ENCODE measurements at places on chromosomes 7 and 10. TPM values are rescaled to one million over a fixed set of nuclear protein-coding genes. Genes with fewer than 3 reads are reported as not detected.

DNA sequence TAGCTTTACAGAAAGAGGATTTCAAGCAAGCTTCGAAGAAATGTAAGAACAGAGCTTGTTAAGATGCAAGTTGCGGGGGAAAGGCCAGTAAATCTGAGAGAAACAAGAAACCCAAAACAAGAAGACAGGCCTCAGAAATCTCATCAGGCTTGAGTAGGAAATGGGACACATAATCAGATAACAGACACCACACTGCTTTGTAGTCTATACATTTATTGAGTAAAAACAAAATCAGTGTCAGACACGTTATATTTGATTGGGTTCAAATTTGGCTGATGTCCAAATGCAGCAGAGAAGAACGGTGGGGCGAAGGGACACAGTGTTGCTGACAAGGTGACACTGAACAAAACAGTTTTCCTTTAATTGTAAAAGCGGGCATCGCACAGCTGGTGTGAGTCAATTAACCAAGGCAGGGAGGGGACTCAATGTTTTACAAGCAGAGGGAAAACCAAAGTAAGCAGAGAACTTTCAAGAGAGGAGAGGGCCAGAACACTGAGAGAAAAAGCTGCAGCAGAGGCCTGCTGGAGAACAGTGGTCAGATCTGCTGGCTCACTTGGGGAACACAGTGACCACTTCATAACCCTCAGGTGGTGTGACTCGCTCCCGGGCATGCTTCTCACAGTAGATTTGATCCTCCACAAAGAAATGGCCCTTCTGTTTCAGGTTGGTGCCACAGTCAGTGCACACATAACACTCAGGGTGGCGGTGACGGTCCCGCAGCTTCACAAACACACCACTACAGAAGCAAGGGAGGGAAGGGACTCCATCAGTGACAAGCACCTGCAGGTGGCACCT, 43.5 kb downstream of the ACSM6 start:
- DNase-seq, result no peak

DNA sequence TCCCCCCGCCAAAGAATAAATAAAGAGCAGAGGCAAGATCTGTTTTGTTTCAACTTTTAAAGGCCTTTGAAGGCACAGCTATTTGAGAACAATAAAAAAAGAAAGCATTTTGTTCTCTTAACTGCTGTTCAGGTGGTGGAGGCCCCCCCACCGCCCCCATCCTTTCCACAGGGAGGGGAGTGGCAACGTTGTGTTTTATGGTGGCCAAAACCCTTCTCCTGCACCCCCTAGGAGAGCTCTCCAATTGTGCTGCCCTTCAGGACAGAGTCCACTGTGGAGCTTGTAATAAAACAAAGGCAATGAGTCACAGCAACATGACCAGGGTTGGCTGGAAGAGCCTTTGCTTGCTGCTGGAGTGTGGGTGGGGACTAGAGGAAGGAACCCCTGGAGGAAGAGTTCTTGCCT, 987.9 kb downstream of the KCNMA1 start:
- no peak for DNase-seq

Gene PKD2L1
- not detected for total RNA-seq

Gene OPN1SW
- total RNA-seq, result not detected

GRCh38 chr10:29840516-29841276, 205.9 kb upstream of the SVIL start:
- DNase-seq, result no peak

GRCh38 chr10:126511917-126512479, 123.7 kb upstream of the ADAM12 start:
- no peak for DNase-seq

DNA sequence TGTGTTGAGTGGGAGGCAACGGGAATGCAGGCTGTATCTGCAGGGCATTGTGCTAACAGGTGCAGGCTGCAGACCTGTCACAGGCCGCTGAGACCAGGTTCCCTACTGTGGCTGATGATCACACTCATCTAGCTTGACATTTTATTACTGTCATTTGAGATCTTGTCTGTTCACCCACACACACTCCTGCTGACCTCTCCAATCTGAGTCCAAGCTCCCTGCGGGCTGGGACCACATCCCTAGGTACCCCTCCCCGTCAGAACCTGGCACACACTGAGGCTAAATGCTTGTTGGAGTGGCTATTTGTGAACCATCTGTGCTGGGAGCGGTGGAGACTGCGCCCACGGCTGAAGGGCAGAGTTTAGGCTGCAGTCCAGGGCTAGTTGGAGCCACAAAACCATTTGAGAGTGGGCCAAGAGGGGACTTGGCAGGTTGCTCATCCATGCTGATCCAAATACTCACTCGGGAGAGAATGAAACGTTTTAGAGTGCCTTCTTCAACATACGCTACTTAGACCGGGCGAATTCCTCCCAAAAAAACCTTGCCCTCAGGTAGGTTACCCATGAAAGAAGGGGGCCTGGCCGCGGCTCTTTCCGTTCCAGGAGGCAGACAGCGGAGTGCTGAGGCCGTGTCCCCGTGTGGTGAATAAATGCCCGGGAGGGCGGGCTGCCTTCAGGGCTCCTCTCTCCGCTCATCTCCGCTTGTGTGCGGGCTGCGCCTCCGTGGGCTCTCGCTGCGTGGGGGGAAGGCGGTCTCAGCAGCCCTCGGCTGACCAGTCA, 164.4 kb downstream of the RGS10 start:
- DNase-seq, result no peak

- DNase-seq, result no peak
Measured at GRCh38 chr10:61464461-61465170, 11.4 kb upstream of the TMEM26 start.

DNA sequence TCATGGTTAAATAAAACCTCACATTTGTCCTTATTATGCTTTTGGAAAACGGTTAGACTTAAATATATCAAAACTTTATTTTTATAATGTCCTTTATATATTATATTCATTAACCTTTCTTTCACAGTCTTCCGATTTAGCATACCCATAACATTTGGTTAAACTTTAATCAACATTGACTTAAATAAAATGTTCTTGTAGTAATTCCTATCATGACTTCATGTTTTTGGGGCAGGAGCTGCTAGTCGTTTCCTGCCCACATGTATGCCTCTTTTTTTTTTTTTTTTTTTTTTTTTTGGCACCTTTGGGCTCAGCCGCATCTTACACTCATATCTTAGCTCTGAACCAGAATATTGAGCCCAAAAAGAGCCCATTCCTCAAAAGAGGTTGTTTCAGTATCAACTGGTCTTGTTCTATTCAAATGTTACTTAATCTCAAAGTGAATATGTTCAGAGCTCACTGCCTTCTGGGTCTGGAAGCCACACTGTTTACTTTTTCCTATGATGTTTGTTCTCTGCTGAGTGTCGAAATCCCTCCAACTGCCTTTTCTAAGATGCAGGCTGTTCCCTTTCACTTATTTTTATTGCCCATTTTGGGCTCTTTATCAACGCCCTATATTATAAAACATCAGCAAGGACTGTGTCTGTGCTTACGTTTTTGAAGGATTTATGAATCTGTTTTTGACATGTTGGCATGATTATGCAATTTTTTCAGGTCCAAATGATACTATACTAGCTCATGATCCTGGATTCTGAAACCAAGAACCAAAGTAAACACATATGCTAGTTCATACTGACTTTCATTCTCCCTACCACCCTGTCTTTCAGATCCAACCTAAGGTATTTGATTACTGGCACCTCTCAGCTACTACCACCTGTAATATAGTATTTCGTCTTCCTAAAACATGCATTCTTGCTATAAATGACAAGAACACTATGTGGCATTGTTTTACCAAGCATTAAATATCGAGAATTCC, 914.4 kb downstream of the PCDH15 start:
- DNase-seq, result peak; percentile 62

GRCh38 chr7:111473449-111474198, 88.7 kb downstream of the IMMP2L start:
- no peak for DNase-seq

GRCh38 chr10:44969854-44970253, 8.8 kb downstream of the DEPP1 start:
- no peak for DNase-seq

Gene CRYGN
- not detected for total RNA-seq

DNA sequence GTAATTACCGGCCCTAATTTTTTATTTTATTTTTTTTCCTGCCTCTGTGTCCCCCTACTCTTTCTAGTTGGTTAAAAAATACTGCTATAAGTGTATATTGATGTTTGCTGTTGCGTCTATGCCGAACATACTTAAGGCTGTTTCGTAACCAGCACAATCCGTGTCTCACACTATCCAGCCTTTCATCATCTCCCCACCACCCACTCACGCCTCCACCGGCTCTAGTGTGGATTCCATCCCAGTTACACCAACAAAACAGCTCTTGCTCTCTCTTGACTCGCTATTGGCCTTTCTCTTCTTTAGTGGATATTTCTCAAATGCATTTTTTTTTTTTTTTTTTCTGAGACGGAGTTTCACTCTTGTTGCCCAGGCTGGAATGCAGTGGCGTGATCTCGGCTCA, 70.1 kb upstream of the CAMK1D start:
- no peak for DNase-seq

Gene PRPS1L1
- not detected for total RNA-seq

Gene NODAL
- 1.3 TPM for total RNA-seq

Gene OR13A1
- total RNA-seq, result not detected

- DNase-seq, result no peak
Measured at GRCh38 chr7:157652161-157652953, 315.6 kb downstream of the DNAJB6 start.

DNA sequence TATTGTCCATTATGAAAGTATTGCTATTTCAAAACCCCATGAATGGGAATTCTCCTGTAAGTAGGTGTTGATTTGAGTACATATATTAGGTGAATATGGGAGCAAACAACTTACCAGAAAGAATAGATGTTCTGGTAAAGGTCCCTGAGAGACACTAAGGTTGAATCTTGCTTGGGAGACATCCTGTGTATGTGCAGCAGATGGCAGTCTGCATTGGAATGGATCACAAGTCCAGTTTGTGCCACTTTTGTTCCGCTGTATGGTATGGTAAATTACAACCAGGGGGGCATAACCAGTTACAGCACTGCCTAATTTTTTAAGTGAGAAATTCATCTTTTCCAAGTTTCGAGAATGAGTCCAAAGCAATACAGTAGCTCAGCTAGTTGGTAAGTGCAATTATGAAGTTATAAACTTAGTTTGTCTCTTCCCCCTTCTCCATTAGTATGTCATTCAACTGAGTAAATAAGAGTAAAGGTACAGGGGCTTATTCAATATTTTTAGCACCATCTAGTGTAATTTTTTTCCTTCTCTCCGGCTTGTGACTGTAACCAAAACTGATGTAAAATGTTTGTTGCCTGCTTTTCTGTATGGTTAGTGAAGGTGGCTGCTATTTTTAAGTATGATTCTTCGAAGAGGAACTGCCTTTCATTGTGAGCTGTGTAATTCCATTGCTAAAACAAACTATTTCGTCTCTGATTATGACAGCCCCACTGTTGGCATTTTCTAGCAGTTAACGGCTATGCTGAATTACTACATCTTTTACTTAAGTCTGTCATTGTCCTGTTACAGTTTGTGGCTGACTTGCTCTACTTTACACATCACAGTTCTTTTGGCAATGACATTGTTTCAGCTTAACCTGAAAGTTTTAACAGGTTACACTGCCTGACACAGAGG, 2.8 kb downstream of the MCU start:
- DNase-seq, result no peak

Gene ATP6V0E2
- total RNA-seq, result 41.6 TPM

DNA sequence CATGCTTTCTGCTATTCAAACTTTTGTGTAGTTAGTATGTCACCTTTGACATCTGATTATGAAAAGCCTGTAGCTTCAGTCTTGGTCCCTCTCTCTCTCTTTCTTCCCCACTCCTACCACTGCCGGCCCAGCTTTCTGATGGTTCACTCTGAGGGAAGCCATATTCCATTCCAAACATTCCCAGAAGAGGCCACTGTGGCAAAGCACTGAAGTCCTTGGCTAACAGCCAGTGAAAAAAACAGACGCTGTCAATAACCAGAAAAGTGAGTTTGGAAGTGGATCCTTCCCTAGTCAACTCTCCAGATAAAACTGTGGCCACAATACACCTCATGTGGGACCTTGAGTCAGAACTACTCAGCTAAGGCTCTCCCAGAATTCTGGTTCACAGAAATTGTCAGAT, 950.7 kb upstream of the PHF14 start:
- peak; percentile 59 for DNase-seq

GRCh38 chr10:34191406-34191805, 623.7 kb downstream of the PARD3 start:
- no peak for DNase-seq

Gene SPDYE8
- total RNA-seq, result not detected

DNA sequence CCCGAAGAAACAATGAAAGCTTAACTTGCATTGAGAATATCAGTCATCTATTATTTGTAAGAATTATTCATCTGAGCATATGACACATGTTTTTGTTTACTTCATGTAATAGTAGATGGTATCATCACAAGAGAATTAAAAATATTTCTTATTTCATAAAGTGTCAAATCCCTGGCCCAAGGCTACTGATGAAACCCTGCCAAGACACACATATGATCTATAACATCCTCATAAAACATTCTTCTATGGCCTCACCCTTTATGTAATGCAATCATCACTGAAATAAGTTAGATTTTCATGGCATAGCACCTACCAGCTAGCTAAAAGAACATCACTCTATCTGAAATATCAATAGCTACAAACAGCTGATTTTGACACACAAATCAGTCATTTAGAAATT, 385.6 kb upstream of the PHF14 start:
- no peak for DNase-seq

Gene SNX8
- 82.0 TPM for total RNA-seq

Gene CDK14
- 22.5 TPM for total RNA-seq

Gene ZNF212
- 15.9 TPM for total RNA-seq

DNA sequence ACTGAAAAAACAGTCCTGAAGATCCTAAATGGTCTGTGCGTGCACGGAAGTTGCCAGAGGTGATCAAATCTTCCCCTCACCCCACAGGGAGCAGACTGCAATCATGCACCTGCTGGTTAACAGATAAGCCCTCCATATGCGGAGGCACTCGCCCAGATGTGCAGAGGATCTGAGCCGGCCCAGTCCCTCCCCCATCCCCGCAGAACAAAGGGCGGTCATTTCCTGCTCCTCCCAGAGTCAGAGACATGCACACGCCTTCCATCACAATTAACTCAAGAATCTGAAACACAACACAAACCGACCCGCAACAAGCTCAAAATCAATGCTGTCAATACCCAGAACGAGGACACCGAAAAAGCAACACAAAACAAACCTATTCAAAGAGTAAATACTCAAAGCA, 24.2 kb downstream of the CRTAC1 start:
- DNase-seq, result no peak

- DNase-seq, result no peak
Measured at GRCh38 chr10:48556713-48557112, 48.2 kb downstream of the ARHGAP22 start.

Gene LMOD2
- not detected for total RNA-seq

Measured in Caco-2 (cell line).